Bronchial epithelial cell (primary cell): ENCODE measurements at places on chromosomes 12 and 14. TPM values are rescaled to one million over a fixed set of nuclear protein-coding genes. Genes with fewer than 3 reads are reported as not detected.
A peak's percentile ranks its signal among the peaks of the same experiment; 100 is the strongest.

The ACSM4 gene
- total RNA-seq = not detected in 2 replicates

The BCL2L2 gene
- 25.0 and 31.7 TPM in 2 replicates for total RNA-seq

The RFC5 gene
- 6.1 and 7.4 TPM in 2 replicates for total RNA-seq

The VPS29 gene
- total RNA-seq = 46.5 and 55.3 TPM in 2 replicates

The DHH gene
- 0.13 TPM in 1 of 2 replicates, not detected in the other for total RNA-seq

The INHBC gene
- not detected in 2 replicates for total RNA-seq

The PTPN21 gene
- 6.1 and 7.6 TPM in 2 replicates for total RNA-seq

The KRT79 gene
- under 0.01 and 0.26 TPM in 2 replicates for total RNA-seq

The LUM gene
- total RNA-seq = 0.38 and 14.2 TPM in 2 replicates

The TAS2R31 gene
- total RNA-seq = 1.3 and 2.0 TPM in 2 replicates

- peak; percentile 46 for DNase-seq
These were observed 457.7 kb upstream of the TMEM132C start for GRCh38 chr12:127809275-127809674.

GRCh38 chr12:113302466-113302865 is 32.4 kb downstream of the SLC8B1 start:
- DNase-seq = no peak

- DNase-seq = no peak
These were observed 6.9 kb downstream of the ZBTB25 start for GRCh38 chr14:64496764-64497163.

GRCh38 chr12:29428633-29429032 is 47.7 kb upstream of the ERGIC2 start:
- peak; percentile 97 for DNase-seq

DNA sequence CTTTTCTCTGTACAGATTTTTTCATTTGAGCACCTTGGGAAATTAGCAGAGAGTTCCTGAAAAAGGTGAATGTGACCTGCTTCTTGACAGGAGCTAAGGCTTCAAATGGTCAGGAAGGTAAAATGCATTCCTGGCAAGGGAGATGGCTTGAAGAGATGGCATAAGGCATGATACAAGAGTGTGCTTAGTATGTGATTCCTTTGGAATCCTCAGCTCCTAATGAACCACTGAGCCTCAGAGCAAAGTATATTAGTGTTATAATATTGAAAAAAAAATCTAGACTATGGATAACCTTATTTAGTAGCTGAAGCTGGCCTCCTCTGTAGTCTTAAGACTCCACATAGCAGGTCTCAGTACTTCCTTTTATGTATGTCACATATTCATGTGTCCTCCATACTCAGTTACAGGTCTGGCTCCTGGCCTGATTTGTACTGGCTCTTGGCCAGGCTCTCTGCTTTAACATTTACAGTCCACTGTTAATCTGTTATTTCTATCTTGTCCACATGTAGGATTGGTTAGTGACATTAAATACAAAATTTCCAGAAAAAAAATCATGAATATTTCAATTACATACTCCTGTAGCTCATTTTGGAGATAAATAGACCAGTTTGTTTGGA is 17.9 kb downstream of the TOGARAM1 start:
- no peak for DNase-seq

- no peak for DNase-seq
These were observed 61.1 kb downstream of the SMUG1 start for GRCh38 chr12:54127538-54128259.

DNA sequence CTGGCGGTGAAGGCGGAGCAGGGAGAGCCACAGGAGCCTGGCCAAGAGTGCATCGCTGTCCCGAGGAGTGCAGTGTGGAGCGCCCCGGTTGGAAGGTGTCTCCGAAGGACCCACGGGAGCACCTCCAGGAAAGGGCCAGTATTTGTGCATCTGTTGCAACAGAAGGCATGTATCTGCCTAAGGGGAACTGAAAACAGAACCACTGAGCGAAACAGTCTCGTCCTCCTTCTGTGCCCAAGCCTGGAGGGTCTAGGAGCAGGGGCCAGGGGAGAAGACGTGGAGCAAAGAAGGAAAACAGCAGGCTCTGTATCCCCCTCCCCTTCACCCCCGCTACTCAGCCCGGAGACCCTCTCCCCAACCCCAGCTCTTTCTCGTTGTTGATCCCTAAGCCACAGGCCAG is 5.3 kb upstream of the LRRC10 start:
- no peak for DNase-seq

- no peak for DNase-seq
These were observed 11.1 kb upstream of the TMTC1 start for GRCh38 chr12:29794862-29795261.

- no peak for DNase-seq
These were observed 18.9 kb upstream of the MAP3K9 start for GRCh38 chr14:70828188-70828587.

- DNase-seq = peak; percentile 63
These were observed 21.6 kb upstream of the CACNA2D4 start for GRCh38 chr12:1939801-1940607.

DNA sequence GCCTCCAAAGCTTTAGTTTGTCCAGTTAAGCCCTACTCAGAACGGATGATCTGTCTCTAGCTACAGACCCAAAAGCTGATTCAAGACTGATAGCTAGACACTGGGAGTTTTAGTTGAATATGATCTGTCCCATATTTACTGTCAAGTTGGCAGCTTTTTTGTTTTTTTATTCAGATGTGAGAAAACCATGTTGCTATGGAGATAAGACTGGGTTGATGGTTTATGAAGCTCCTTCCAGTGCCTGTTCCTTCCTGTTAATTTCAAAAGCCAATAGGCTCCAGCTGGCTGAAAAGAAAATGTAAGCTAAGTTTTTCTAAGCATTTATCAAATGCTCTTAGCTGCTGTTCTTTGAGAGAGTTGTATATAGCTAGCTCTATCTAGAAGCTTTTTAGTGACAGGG is 4.7 kb downstream of the DYNLL1 start:
- DNase-seq = no peak

GRCh38 chr14:53964249-53964648 is 7.6 kb upstream of the BMP4 start:
- no peak for DNase-seq

GRCh38 chr14:51370758-51371386 is 130.8 kb downstream of the TMX1 start:
- DNase-seq = no peak

DNA sequence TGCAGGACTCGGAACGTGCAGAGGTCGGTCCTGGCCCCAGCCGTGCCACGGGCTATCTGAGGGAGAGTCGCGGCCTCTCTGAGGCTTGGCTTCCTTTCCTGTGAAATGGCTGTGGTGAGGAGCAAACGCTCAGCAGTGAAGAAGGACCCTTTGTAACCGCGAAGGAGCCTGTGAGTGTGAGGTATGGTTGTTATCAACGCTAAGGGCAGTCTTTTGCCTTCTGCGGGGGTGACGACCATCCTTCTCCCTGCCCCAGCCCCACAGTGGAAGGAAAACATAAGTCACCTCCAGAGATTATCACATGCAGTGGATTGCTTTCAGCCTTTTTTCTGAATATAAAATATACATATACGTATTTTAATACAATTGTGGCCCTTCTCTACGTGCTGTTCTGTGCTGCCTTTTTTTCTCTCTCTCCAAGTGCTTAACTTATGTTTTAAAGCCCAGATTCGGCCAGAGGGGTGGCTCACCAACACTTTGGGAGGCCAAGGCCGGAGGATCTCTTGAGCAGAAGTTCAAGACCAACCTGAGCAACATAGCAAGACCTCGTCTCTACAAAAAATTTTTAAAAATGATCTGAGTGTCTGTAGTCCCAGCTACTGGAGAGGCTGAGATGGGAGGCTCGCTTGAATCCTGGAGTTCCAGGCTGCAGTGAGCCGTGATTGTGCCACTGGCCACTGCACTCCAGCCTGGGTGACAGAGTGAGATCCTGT is 17.4 kb downstream of the TAMALIN start:
- DNase-seq = no peak

- DNase-seq = peak; percentile 93
These were observed 11.4 kb downstream of the CLECL1 start for GRCh38 chr12:9721394-9722092.

DNA sequence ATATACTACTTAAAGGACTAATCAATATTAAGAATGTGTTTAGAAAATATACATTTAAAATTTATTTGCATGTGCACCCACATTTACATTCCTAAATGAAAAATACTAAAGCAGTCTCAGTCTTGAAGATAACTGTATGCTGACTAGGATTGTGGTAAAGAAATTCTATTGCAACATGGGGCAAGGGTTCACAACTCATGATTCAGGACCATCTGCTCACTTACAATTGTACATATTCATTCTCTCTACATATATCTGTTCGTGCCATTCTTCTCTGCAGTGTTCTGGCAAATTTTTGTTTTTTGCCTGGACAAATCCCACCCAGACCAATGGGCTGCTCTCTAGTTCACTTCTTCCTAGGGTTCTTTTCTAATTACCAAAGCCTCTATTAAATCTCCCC is 417.2 kb upstream of the NOVA1 start:
- DNase-seq = no peak

DNA sequence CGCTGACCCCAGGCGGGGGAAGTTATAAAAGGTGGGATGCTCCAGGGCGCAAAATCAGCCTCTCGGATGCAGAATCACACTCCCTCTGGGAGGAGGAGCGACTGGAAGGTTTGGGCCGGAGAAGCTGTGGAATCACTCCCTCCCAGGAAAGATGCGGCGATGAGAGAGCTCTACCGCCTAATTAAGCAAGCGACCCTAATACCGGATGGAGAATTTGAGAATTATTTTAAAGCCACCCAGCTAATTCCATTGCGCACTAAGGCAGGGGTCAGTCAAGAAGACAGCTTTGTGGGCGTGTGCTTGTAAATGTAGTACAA is 1.9 kb downstream of the COL2A1 start:
- DNase-seq = no peak

DNA sequence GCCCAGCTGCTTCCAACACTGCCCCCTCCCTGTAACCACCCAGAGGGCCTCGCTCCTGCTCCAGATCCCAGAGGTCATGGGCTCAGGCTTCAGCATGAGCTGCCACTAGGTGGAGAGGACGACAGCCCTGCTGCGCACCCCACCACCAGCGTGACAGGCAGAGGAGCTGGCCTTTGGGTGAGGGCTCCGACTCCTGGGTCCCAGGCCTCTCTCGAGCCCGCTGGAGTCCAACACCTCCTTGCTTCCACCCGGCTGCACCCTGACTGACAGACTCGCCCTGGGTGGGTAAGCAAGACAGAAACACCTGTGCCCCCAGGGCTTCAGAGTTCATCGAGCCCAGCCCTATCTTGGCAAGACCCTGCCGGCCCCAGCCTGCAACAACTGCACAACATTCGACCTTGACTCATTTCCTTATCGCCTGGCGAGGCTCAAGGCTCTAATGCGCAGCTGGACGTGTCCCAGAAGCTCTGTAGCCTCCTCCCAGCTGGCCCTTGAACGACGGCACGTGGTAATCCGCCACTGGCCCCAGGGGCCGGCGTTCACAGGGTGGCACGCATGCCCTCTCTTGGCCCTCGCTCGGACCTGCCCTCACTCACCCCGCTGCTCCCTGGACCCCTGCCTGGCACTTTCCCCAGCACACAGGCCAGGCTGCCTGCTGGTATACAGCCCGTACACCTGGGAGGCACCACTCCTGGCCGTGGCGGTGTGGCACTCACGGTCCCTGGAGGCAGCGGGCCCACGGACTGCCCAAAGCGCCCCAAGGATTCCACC is 28.0 kb downstream of the VPS37B start:
- DNase-seq = peak; percentile 84

- no peak for DNase-seq
These were observed 601 bp downstream of the MDGA2 start for GRCh38 chr14:47674543-47675465.

DNA sequence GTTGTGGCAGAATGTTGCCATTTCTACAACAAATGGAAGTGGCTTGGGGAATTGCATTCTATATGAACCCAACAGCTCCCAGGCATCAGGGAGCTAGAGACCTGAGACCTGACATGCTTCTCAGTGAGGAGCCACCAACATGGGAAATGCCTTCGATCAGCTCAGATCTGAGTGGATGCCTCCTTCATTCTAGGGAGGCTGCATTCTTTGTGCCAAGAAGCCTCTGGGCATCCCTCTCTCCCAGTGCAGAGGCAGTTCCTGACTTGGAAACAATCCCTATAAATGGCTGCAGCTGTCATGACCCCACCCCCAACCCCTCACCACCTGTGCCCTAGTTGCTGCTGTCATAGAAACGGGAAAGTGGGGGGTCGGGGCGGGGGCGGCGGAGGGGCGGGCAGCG is 196.3 kb downstream of the PPM1H start:
- DNase-seq = no peak

DNA sequence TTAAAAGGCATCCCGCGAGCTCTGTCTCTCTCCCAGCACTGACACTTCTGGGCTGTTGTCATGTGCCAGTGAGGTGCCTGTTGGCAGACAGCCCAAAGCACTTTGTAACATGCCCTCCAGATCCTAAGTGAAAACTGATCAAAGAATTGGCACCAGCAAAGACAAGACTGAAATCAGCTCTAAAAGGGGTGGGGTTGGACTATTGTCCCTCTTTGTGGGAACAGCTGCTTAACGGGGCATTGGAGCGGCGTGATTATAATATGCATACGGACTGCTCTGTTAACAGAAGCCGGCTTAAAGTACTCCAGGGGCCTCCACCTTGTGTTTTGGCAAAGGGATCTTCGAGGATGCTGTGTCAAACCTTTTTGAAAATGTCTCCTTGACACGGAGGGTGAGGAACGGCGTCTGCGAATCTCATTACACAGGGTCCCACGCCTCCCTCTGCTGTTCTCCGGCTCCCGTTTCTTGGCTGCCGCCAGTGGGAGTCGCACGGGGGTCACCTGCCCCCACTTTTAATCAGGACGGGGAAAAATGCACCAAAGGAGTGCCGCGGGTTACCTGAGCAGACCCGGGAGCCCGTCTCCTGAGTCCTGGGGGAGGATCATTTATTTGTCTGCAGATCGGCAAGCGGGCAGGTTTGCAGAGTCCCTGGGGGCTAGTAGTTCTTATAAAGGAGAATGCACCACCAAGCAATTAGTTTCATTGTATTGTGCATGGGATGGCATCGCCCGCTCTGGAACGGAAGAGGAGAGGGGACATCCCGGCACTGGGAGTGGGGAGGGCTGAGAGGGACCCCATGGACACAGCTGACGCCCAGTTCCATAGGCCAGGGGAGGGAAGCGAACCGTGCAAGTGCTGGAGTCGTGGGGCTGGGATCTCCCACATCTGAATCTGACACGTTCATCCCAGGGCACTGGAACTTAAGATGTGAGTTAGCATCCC is 44.3 kb downstream of the SPRING1 start:
- peak; percentile 26 for DNase-seq
